ENCODE measurements at places on chromosomes 7 and 10.
A peak's percentile ranks its signal among the peaks of the same experiment; 100 is the strongest.

GRCh38 chr7:84117304-84117703 is 77.3 kb downstream of the SEMA3A start:
- H3K27me3 ChIP-seq: no peaks in the 10 kb centered on the region
- H3K27ac ChIP-seq: no peak overlapping the region
- H3K4me1 ChIP-seq: no peaks in the 10 kb centered on the region

GRCh38 chr10:64573623-64574325 is 1052.6 kb downstream of the REEP3 start:
- no peak overlapping the region for H3K4me3 ChIP-seq
- no peaks in the 10 kb centered on the region for H3K27me3 ChIP-seq

GRCh38 chr7:35380739-35381224 is 126.9 kb upstream of the TBX20 start:
- H3K27ac ChIP-seq: no peak overlapping the region
- no peak overlapping the region for H3K4me3 ChIP-seq
- no peaks in the 10 kb centered on the region for H3K36me3 ChIP-seq
- no peaks in the 10 kb centered on the region for H3K4me1 ChIP-seq

GRCh38 chr10:5045095-5045494 is 41.4 kb upstream of the AKR1C2 start:
- peaks cover 52% of the 10 kb centered on the region for H3K4me1 ChIP-seq
- H3K36me3 ChIP-seq: no peaks in the 10 kb centered on the region

- H3K27ac ChIP-seq: peak overlapping the region; percentile 85
- H3K36me3 ChIP-seq: peaks cover 35% of the 10 kb centered on the region
- H3K27me3 ChIP-seq: no peaks in the 10 kb centered on the region
- peak; percentile 85 for DNase-seq
Measured at GRCh38 chr10:11757821-11758463, 15.8 kb downstream of the ECHDC3 start.

- no peaks in the 10 kb centered on the region for H3K36me3 ChIP-seq
- H3K4me1 ChIP-seq: no peaks in the 10 kb centered on the region
- no peak overlapping the region for H3K27ac ChIP-seq
Measured at GRCh38 chr10:13371897-13372470, 23.9 kb upstream of the SEPHS1 start.

GRCh38 chr10:28503114-28503513 is 29.8 kb upstream of the WAC start:
- no peaks in the 10 kb centered on the region for H3K27me3 ChIP-seq
- H3K36me3 ChIP-seq: no peaks in the 10 kb centered on the region
- no peak for DNase-seq
- no peak overlapping the region for H3K4me3 ChIP-seq
- no peaks in the 10 kb centered on the region for H3K4me1 ChIP-seq

DNA sequence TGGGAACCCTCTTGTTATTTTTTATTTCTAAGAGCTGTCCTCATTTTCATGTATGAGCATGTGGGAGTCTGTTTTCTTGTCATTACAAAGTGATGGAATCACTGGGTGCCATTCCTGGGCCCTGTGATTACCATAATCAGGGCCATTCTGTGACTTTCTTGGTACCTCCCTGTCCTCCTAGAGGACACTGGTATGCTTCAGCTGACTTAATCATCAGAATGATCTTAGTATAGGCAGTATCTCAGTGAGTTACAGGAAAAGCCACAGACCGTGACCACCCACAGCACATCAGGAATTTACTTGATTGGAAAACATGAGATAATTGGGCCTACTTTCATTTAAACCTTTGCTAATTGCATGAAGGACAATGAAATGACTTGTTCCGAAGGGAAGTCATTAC is 7.2 kb downstream of the NOM1 start:
- peaks cover 2% of the 10 kb centered on the region for H3K4me1 ChIP-seq
- DNase-seq: no peak
- H3K27ac ChIP-seq: no peak overlapping the region

Measured in right lobe of liver (tissue), 6 donors.